Caki2 (cell line): ENCODE measurements at places on chromosomes 2 and 18.

DNA sequence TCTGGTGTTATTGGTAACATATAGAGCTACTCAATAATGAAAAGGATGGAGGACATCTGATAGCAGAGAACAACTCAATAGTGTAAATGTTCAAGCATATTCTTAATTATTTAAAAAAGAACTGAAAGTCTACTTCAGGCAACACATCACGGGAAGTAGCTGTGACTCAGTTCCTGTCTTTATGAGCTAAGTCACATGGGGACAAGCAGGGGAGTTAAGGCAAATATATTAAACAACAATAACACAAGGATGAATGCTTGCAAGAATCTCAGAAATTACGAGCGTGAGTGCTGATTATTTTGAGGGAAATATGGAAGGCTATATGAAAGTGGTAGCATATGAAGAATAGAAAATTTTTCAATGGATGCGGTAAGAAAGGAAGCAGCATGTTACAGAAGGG is 4.0 kb upstream of the HNMT start:
- DNase-seq: no peak

- no peak for DNase-seq
Observed at GRCh38 chr2:201977651-201978050, 56.0 kb upstream of the FZD7 start.

GRCh38 chr2:43604674-43605073 is 8.8 kb upstream of the THADA start:
- DNase-seq: no peak

GRCh38 chr2:140786585-140786984 is 1344.2 kb downstream of the LRP1B start:
- DNase-seq: no peak

GRCh38 chr2:222627764-222628163 is 28.1 kb downstream of the FARSB start:
- DNase-seq: no peak

DNA sequence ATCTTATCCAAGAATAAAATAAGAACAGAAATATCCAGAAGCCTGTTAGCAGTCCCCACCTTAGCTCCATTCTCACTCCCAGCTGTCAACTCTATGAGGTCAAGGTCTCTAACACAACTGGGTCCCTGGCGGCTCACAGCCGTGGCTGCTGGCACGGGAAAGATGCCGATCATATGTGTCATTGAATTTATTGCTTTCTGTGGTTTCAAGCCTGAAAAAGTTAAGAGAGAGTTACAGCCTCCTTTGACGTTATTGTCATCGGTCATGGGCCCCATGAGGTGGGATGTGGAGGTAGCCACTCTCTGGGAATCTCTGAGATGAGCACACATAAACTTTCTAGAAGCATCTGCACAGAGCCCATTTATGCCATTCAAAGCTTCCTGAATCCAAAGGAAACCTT is 28.7 kb upstream of the CABLES1 start:
- peak; percentile 93 for DNase-seq

- DNase-seq: no peak
Observed at GRCh38 chr2:45901468-45902032, 250.1 kb downstream of the PRKCE start.

GRCh38 chr2:127176371-127177311 is 43.5 kb downstream of the CYP27C1 start:
- DNase-seq: peak; percentile 56

- DNase-seq: no peak
Observed at GRCh38 chr2:1492711-1493430, 79.6 kb downstream of the TPO start.

GRCh38 chr2:68447118-68447517 is 20.0 kb downstream of the FBXO48 start:
- DNase-seq: no peak

GRCh38 chr2:84654414-84654813 is 138.1 kb downstream of the DNAH6 start:
- no peak for DNase-seq

GRCh38 chr2:231932985-231933915 is 7.1 kb upstream of the NPPC start:
- DNase-seq: no peak

- DNase-seq: no peak
Observed at GRCh38 chr2:5980450-5981190, 288.4 kb downstream of the SOX11 start.

GRCh38 chr2:195406886-195407603 is 250.0 kb upstream of the SLC39A10 start:
- no peak for DNase-seq

- DNase-seq: no peak
Observed at GRCh38 chr2:205482399-205483081, 199.8 kb upstream of the NRP2 start.

DNA sequence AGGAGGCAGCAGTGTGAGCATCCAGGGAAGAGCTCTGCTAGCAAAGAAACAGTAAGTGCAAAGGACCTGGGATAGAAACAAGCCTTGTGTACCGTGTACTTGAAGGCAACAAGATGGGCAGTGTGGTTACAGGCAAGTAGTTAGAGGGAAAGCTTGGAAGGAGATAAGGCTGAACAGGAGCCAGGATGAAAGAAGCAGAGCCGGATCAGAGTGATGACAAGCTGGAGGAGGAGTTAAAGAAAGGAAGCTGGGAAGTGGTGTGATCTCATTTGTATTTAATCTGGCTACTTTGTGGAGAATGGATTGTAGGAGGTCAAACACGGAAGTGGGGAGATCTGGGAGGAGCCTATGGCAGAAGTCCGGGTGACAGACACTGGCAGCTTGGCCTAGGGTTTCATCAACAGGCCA is 44.7 kb upstream of the VPS54 start:
- DNase-seq: no peak

DNA sequence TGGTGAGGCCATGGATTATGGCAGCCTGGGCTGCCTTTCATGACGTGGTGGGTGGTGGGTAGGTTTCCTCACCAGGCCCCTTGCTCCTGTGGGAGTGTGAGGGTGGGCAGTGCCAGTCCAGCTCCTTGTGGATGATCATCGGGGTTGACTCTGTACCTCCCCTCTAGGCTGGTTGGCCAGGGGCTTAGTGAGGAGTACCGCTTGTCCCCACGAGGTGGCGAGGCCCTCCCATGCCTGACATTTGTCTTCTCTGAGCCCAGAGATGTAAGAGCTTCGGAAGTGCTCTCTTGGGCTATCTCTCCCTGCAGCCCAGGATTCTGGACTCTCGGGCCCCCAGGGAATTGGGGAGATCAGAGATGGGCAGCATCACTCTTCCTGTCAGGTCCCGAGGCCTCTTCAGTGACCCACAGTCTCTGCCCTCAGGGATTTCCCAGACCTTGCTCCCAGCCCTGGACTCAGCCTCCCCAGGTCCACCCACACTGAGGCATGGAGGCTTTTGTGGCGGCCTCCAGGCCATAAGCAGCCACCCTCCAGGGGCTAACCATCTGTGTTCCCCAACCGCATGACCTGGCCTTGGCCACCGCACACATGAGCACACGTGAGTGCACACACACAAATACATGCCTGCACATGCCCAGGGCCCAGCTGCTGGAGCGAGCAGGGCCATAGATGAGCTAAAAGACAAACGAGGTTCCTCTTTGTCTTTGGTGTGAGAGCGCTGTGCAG is 6.5 kb downstream of the SPR start:
- DNase-seq: peak; percentile 65

DNA sequence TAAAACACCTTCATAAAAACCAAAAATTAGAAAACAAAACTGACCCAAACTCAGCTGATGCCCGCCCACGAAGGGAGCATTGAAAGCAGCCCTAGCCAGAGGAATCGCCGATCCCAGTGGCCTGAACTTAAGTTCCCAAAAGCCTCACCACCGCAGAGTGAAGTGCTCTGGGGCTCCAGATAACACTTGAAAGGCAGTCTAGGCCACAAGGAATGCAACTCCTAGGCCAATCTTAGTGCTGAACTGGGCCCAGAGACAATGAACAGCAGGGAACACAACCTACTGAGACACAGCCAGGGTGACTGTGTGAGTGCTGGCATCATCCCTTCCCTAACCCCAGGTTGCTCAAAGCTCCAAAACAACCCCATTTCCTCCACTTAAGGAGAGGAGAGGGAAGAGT is 59.6 kb upstream of the CHN1 start:
- no peak for DNase-seq

- DNase-seq: no peak
Observed at GRCh38 chr18:65365245-65365980, 385.4 kb upstream of the CDH7 start.
